Endodermal cell (in vitro differentiated cells): ENCODE measurements at places on chromosomes 13 and 19.

DNA sequence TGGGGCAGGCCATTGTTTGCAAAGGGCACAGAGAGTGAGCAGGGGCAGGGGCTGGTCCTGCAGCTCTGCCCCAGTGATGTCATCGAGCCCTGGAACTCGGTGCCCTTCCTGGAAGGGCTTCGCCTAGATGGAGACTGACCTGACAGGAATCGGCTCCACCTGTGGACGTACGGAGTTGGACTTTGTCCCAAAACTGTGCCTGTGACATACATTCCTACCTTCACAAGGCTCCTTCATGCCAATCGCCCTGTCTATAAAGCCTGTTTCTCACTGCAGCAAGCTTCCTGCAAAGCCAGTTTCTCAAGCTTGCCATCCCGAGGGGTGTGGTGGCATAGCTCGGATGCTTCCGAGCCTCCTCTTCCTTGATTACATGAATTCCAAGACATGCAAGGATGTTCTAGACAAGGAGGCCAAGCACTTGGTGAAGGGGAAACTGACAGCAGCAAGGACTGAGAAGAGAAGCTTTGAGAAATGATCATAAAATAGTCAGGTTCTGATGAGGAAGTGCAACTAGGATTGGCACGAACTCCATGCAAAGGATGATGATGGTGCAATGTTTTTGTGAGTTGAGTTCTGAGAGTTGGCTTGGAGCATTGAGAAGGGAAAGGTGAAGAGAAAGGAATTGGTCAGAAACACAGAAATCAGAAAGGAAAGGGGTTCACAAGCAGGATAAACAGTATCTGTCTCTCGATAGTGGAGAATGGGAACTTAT is 73.6 kb upstream of the STK24 start:
- no peak for DNase-seq

GRCh38 chr13:55230570-55230908 is 1910.2 kb upstream of the PRR20A start:
- no peak for DNase-seq

- no peak for DNase-seq
These were observed 119.3 kb downstream of the COL4A1 start for GRCh38 chr13:110187641-110188161.

DNA sequence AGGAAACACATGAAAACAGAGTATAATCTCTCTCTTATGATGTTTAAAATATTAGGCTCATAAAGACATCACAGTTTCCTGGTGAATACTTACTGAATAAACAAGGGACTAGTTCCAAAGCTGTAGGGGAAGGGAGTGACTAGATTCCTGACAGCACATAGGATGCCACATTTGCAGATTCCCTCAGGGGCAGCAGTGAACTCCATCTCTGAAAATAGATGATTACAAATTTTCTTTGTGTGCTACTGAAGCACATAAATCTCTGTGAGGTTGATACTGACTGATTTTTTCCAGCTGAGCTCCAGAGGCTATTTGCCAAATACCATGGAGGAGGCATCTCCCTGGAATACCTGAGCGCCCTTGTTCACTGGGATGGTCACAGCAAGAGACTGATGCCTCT is 77.3 kb downstream of the FGF9 start:
- no peak for DNase-seq

DNA sequence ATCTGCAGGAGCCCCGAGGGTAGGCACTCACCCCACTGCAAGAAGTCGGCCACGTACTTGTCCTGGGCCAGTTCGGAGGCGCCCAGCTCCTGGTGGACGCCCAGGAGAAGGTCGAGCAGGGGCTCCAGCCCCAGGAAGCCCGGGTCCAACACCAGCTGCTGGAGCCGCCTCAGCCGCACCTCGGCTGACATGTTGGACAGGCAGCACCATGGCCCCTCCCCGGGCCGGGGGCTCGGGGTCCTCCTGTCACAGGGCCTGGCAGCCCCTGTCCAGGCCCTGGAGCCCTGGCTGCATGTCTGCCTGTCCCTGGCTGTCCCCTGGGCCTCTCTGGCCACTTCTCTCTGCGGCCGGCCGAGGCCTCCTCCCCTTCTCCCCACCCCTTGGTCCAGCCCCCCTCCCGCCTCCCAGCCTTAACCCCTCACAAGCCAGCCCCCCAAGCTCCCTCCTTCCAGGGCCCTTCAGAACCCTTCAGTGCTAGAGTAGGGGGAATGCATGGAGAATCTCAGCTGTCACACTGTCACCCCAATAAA is at the start of gene DMPK:
Gene DMPK, minus strand, starts transcription at position 329 of the 530 bp plus-strand sequence. Its CDS starts 138 bp downstream, at position 191.
- no peak for DNase-seq

GRCh38 chr13:40058757-40059236 is 403.3 kb downstream of the COG6 start:
- no peak for DNase-seq

GRCh38 chr13:110250258-110250891 is 56.6 kb downstream of the COL4A1 start:
- no peak for DNase-seq

DNA sequence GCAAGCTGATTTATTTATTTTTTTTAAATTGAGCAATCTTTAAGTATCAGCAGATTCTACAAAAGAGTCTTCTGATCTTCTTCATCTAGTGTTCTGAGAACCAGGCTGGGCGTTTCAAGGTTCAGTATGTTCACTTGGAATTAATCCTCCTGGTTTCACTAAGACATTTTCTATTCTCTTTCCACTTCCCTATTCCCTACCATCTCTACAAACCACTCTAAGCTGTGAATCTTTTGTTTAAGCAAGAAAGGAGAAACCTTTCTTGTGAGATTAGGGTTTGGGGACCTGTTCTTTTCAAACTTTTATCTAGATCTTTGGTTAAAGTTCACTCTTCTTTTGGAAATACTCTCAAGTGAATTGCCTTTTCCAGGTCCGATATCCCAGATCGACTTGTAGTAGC is 59.3 kb downstream of the URI1 start:
- no peak for DNase-seq

DNA sequence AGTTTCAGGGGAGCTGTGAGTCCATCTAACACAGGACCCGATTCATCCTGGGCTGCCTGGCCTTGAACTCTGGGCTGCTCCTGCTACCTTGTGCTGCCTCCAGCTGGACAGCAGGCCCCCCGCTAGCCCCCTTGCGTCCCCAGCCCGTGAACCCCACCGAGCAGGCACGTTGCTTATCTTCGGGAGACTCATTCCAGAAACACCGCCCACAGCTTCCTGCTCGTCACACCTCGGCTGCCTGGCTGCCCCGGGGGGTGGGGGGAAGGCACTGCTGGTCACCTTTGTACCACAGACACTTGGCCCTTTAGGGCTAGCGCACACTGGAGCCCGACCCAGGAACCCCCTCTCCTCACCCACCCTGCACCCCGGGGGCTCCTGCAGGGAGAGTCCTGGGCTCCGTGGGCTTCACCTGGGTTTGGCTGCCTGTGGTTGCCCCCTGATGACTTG is 48.1 kb downstream of the CRTC1 start:
- DNase-seq, result peak; percentile 71

DNA sequence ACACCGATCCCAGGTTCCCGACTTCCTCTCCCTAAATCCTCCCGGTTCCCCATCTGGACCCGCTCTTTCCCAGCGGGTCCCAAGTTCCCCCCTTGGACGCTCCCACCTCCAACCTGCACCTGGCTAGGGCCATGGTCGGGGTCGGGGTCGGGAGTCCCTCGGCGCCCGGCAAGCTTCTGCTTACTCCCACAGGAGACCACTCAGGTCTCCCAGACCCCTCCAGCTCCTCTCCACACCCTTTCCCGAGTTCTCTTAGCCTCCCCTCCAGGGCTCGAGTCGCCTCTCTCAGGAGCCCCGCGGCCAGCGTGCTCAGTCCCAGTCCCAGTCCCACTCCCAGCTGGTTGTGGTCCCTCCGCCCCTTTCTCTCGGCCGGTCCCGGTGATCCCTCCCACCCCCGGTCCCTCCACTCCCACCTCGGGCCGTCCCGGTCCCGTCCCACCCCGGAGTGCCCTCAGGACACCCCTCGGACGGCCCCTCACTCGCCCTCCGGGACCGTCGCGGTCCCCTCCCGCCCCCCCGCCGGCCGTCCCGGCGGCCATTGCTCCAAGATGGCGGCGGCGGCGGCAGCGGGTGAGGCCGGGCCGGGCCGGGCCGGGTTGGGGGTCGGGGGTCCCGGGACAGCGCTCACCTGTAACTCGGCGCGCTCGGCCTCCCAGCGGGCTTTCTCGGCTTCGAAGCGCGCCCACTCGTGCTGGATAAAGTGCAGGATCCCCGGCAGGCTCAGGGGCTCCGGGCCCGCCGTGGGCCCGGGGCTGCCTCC is at the start of gene FKRP:
Gene FKRP, plus strand, starts transcription at position 537 of the 760 bp plus-strand sequence. CDS start 9,394 bp downstream, outside the sequence.
- peak; percentile 76 for DNase-seq
